Stimulated activated CD8-positive, alpha-beta memory T cell treated with anti-CD3 and anti-CD28 coated beads, Interleukin-7, amount 100 ng/mL, for 48 hours (primary cell): ENCODE measurements at places on chromosomes 1 and 21.

GRCh38 chr1:87327376-87328271, 1.1 kb upstream of the LMO4 start:
- no peak for DNase-seq

GRCh38 chr1:211267204-211267857, 8.2 kb downstream of the RCOR3 start:
- no peak for DNase-seq

DNA sequence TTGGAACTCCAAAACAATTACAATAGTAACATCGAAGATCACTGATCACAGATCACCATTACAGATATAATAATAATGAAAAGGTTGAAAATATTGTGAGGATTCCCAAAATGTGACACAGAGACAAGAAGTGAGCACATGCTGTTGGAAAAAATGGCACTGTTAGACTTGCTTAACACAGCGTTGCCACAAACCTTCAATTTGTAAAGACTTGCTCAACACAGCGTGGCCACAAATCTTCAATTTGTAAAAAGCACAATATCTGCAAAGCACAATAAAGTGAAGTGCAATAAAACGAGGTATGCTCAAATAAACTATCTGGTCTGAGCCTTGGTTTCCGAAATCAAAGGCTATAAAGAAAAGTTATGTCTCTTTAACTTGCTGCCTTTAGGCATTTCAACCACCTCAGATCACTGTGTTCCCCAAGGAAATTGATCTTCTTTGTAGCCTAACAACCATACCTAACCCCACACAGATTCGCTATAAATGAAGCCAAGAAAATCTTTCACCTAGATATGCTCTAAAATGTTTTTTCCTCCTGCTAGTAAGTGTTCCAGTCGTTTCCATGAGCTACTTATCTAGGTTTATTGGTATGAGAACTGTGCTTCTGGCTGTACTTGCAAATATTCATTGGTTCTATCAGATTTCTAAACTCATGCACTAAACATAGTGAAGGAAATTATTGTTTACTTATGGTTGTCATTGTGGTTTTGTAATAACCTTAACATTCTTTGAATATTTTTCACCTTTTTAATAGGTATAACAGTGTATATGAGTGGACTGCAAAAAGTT, 13.1 kb upstream of the LPGAT1 start:
- no peak for DNase-seq

GRCh38 chr1:94383966-94384408, 34.2 kb upstream of the ABCD3 start:
- no peak for DNase-seq

DNA sequence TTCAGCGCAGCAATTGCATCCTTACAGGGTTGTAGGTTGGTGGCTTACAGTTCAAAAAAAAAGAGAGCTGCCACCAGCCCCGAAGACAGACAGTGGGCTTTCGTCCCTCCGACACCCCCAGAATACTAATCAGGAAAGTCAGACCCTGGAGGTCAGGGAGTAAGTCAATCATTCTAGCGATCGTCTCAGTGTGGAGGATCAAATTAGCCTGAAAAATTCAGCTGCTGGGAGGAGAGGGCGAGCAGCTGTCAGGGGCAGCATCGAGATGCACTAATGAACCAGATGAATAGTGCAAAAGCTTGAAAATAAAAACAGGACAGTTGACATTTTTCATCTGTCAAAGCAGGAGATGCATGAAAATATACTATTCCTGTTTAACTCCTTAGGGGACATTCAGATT, 138.4 kb downstream of the NEK7 start:
- no peak for DNase-seq

- no peak for DNase-seq
Measured at GRCh38 chr1:214551436-214552173, at the start of gene PTPN14. PTPN14 (minus strand) TSS chr1:214551602; CDS start chr1:214464803, 86,799 bp downstream.

DNA sequence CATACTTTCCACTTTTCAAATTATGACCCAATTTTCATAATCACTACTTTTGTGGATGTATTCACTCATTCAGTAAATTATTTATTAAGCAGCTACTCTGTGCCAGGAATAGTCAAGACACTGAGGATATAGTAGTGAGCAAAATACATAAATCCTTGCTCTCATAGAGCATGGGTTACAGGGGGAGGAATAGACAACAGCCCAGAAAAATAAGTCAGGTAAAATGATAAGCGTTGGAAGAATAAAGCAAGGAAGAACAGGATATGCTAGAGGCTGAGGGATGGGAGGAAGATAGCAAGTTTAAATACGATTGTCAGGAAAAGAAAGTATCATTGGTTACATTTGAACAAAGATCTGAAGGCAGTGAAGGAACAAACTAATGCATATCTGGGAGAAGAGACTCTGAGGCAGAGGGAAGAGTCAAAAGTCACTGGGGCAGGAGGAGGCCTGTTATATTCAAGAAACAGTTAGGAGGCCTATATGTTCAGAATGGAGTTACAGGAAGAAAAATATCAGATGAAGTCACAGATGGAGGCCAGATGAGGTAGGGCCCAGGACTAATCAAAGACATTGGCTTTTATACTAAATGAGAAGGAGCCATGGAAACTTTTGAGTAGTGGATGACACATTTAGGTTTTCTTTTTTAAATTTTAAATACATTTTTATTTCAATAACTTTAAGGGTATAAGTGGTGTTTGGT, 42.9 kb downstream of the SEC22B start:
- no peak for DNase-seq

DNA sequence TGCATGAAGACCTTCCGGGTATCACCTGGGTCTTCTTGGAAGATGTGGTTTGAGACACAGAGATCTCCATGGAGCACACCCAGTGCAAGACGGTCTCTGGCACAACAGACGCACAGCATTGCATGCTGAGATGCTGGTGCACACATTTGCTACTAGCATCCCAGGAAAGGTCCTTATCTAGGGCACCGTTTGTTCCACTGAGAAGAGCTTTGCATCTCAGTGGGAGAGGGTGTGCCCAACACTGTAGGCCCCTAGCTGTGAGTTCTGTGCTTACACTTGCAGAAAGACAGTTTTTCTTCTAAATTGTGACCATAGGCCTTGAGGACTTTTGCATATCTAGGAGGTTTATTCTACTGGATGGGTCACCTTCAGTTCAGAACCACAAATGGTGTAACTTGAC, 554.1 kb downstream of the MATN1 start:
- no peak for DNase-seq

- no peak for DNase-seq
Measured at GRCh38 chr1:4120557-4121292, 220.7 kb upstream of the C1orf174 start.

- peak; percentile 24 for DNase-seq
Measured at GRCh38 chr1:202861420-202862132, 27.4 kb downstream of the RABIF start.

DNA sequence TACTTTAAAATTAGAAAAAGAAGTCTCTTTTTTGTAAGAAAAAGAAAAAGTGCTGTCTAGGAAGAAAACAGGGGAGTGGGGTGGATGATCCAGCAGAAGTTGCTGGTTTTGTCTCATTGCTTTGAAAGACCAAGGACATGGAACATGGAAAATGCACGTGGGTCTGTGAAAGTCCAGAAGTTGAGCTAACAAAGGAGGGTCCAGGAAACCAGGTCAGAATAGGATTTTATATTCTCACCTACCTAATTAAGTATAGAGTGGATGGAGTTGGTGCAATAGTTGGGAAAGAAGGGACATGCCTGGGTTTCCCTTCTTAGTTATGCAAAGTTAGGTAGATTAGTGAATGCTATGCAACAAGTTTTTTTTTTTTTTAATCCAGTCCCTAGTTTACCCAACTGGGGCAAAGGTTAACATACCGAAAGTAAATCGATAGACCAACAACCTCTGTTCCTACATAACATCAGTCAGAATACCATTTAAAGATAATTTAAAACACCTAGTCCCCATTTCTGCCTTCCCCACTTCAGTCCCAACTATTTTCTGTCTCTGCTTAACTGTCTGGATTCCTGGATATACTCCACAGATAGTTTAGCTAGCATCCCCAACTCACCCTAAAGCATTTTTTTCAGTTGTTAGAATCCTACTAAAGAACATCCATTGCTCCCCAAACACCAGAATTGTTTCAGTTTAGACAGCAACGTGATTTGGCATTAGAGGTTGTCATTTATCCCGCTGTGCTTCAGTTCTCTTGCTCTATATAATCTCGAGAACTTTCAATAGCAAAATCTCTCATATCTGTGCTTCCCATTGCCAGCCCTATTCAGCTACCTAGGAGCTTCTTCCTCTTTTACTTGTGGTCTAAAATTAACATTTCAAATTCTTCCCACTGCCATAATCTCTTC, 105.7 kb upstream of the PLPPR5 start:
- no peak for DNase-seq

GRCh38 chr1:153936011-153936802, 10.3 kb downstream of the DENND4B start:
- no peak for DNase-seq

- DNase-seq = no peak
Measured at GRCh38 chr1:162951553-162952315, 90.8 kb upstream of the CCDC190 start.

DNA sequence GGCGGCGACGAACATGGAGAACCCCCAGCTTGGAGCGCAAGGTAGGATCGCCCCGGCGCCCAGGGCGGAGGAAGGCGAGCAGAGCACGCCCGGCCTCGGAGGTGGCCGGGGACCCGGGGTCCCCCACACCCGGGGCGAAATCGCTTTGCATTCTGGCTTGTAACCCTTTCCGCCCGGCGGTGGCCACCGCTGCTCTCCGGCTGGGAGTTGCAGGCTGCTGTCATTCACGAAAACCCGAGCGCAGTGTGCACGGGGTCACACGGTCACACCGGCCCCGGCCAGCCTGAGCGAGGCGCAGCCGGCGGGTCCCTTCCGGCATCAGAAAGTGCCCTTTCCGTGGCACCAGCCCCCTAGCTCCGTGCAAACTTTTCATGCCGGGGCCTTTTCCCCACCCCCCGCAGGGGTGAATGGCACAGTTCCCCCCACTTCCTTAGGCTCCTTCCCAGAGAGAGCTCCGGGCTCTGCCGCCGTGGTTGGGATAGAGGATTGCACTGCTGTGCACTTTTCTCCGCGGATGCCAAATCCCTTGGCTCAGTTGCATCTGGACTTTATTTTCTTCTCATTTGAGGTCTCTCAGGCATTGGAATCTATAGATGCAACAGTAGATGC, 802 bp downstream of the KAZN start:
- no peak for DNase-seq

DNA sequence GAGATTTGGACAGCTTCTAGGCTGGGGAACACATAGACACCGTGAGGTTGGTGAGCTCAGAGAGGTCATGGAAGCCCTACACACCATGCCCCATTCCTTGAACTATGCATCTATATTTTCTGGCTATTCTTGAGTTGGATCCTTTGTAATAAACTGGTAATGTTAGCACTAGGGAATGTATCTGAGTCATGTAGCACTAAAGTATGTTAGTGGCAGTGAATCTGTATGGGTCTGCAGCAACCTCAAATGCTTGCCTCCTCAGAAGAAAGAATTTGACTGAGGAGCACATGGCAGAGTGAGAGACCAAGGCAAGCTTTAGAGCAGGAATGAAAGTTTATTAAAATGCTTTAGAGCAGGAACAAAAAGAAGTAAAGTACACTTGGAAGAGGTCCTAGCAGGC, 43.7 kb upstream of the LRRC7 start:
- no peak for DNase-seq

GRCh38 chr1:244248426-244248825, 197.3 kb downstream of the ZBTB18 start:
- DNase-seq = no peak

DNA sequence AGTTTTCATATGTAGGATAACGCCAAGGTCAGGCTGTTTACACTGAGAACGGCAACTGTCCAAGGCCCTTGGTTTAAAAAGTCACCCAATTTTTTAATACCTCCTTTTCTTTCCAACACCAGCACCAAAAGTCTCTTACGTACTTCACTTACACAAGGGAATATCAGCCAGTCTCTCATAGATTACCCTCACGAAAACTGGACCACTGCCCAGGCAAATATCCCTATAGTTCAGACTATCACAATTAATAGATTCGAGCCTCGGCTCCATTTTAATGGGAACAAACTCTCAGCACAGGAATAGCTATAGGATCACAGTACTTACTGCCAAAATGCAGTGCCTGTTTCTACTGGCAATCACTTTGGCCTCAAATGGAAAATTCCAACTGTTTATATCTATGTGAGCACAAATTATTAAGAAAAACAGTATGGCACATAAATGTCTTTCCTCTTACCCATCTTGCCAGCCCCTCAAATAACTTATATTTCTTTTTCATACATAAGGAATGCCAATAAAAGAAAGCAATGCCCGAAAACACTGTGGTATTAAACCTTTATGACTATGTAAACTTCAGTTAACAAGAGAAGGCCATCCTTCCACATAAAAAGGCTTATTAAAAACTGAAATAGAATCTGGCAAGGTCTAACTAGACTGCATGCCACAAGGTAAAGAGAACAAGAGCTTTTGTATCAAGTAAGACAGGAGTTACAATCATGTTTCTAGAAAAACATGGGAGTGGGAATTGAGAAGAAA, 97.8 kb downstream of the SLC45A1 start:
- no peak for DNase-seq

- no peak for DNase-seq
Measured at GRCh38 chr1:235933017-235933765, 66.5 kb upstream of the LYST start.

GRCh38 chr1:86756062-86756406, 51.7 kb downstream of the SH3GLB1 start:
- DNase-seq = no peak

DNA sequence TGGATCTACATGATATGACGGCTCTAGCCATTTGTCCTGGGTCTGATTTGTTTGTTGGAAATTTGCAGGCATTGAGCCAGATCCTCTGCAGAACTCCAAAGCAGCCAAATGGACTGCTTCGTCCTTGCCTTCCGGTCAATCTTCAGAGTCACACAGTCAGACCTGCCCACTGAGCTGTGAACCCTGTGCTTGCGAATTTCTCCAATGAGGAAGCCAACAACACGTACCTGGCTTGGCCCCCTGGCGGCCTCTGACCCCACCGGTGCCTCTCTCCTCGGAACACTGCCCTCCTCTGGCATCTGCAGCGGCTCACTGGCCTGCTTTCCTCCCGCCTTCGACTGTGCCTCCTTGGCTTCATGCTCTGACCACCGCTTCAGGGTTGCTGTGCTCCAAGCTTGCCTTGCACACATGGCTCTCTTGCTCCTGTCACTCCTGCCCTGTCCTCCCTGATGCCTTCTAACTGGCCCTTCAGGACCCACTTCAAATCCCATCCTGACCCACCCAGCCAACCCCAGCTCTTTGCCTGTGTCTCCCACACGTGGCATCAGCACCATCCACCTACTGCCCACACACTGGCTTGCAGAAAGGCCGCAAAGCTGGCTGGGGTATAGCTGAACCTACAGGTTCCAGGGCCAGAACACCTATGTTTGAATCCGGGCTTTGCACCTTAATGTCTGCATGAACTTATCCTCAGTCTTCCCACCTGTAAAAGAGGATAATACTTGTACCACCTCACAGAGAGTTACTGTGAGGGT, 128.2 kb downstream of the KCNN3 start:
- no peak for DNase-seq

- DNase-seq = no peak
Measured at GRCh38 chr21:29624776-29625175, 315.0 kb downstream of the GRIK1 start.

- DNase-seq = no peak
Measured at GRCh38 chr1:15933684-15934083, 42.2 kb downstream of the ZBTB17 start.

GRCh38 chr1:154548028-154548427, 10.4 kb downstream of the UBE2Q1 start:
- no peak for DNase-seq

- no peak for DNase-seq
Measured at GRCh38 chr1:25864434-25864833, 5.2 kb upstream of the AUNIP start.

GRCh38 chr1:107776900-107777663, 187.9 kb downstream of the VAV3 start:
- DNase-seq = no peak

- peak; percentile 83 for DNase-seq
Measured at GRCh38 chr1:206556750-206557635, 49.7 kb downstream of the RASSF5 start.

- no peak for DNase-seq
Measured at GRCh38 chr1:8821084-8821483, 3.6 kb upstream of the RERE start.
